ENCODE measurements at places on chromosomes 7 and 10. TPM values are rescaled to one million over a fixed set of nuclear protein-coding genes. Genes with fewer than 3 reads are reported as not detected.
A peak's percentile ranks its signal among the peaks of the same experiment; 100 is the strongest.

GRCh38 chr10:78605800-78606350 is 462.9 kb upstream of the ZMIZ1 start:
- DNase-seq = peak; percentile 18

- no peak for DNase-seq
Observed at GRCh38 chr7:44045226-44046014, 918 bp downstream of the DBNL start.

DNA sequence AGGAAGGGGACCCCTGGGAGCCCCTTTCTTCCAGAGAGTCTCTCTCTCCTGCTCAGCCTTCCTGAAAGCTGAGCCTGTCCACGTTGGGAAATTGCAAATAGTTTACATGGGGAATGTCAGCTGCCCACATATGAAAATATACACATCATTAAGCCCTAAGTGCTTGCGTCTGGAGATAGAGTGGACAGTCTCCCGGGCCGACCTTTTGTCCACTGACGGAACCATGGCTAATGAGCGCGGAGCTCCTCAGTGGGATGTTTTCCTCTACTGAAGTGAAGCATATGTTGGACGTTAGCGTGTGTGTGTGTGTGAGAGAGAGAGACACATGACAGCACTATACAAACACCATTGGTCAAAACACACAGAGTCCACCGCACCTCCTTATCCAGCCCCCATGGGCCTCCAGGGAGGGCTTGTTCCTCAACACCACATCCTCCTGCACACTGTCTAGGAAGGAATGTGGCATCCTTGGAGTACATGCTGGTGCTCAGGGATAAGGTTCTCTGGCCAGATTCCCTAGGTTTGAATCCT is 128.4 kb downstream of the RGS10 start:
- DNase-seq = no peak

GRCh38 chr7:112938863-112939573 is 147.6 kb downstream of the GPR85 start:
- no peak for DNase-seq

DNA sequence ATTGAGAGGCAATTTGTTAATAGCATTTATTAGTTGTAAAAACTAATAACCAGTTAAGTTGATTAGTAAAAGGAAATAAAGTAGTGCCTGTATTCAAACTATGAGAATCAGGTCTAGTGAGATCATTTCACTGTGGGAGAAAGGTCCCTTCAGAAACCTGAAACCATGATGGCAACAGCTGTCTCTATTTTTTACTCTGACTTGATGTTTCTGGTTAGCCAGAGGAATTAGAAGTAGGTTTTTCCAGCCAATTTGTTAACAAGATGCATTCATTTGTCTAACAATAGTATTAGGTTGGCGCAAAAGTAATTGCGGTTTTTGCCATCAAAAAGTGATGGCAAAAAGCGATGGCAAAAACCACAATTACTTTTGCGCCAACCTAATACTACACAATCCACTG is 272.2 kb upstream of the YAE1 start:
- no peak for DNase-seq

DNA sequence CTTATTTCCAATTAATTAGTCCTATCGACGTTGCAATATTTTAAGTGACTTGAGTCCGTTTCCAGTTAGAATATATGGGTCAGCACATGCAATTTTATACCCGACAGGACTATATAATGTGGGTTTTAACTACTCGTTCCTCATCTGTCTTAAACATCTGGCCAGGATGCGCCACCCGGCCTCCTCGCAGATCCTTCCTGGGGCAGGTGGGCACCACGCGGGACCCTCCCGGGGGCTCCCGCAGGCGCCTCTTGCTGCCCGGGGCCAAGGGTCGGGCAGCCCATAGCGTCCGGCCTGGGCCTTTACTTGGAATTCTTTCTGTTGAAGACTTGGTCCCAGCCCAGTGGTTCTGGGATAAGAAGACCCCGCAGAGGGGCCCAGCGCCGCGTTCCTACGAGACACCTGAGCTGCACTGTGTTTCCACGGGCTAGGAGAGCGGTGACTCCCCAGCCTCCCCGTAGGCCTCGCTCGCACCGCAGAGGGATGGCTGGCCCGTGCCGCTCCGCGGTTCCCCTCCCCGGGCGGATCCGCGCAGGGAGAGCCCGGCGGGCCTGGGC is 10.1 kb upstream of the MNX1 start:
- DNase-seq = no peak

GRCh38 chr10:63318491-63318890 is 147.3 kb downstream of the JMJD1C start:
- no peak for DNase-seq

DNA sequence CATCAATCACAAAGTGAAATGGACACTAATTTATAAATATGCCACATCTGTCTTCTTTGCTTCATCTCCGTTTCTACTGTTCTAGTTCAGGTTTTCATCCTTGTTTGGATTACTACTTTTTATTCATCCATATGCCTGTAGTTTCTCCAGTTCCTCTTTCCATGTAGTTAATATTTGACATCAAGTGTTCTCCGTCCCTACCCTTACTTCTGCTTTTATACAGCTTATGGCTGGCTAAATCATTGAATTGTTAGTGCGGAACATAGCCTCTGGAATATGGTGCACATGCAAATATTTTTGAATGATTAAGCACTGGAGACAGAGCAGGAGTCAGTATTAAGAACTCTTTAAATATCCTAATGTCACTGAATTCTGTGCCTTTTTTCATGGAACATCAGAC is 230.0 kb upstream of the PPP1R3A start:
- DNase-seq = no peak

DNA sequence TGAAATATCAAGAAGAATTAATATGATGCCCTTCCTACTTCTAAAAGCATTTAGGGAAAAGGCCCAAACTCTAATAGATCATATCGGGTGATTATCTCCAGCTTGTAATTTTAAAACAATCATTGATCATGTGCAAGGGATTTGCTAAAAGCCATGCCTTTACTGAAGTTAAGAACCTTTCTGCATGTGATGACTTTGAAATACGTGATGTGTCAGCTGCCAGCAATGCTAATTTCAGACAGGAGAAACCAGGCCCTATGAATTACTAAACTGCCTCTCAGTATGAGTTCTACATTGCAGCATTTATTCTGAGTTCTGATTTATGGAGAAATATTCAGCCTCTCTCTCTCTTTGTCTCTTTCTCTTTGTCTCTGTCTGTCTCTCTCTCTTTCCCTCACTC is 203.6 kb upstream of the AKR1E2 start:
- no peak for DNase-seq

GRCh38 chr7:137343281-137343841 is at the start of gene PTN:
Gene PTN, minus strand, starts transcription at chr7:137343733. Its CDS starts 88,760 bp downstream, at chr7:137254973.
- DNase-seq = no peak

GRCh38 chr10:79269969-79270368 is 77.3 kb upstream of the PPIF start:
- no peak for DNase-seq

DNA sequence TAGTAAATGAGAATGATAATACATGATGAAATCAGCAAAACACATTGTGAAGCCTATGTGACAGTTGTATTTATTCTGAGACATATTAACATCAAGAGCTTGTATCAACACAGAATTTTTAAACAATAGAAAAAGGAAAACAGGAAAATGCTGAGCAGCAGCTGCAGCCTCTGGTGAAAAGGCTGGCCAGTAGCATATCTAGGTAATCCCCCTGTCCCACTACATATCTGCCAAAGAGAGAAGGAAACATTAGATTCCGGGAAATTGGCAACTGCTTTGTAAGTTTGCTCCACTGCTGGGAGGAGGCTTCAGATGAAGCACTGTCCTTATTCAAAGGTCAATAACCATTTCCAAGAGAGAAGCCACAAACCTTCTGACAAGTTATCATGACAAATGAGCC is 89.4 kb downstream of the RALA start:
- DNase-seq = peak; percentile 87

GRCh38 chr10:110411047-110411410 is 86.7 kb upstream of the DUSP5 start:
- peak; percentile 38 for DNase-seq

DNA sequence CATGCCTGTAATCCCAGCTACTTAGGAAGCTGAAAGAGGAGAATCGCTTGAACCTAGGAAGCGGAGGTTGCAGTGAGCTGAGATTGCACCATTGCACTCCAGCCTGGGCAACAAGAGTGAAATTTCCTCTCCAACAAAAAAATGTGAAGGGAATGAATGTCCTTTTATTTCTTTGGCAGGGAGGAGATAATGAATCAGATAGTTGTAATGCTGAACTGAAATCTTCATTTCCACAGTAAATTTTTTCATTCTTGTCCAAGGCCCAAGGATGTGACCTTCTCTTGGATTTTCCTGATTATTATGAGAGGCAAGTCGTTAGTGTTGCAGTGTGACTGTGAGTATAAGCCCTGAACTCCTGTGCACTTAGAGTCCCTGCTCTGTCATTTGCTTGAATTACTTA is 13.6 kb downstream of the STAMBPL1 start:
- DNase-seq = no peak

- no peak for DNase-seq
Observed at GRCh38 chr7:139776486-139777132, 1.2 kb downstream of the HIPK2 start.

- no peak for DNase-seq
Observed at GRCh38 chr10:17790651-17791050, 18.5 kb upstream of the MRC1 start.

- DNase-seq = no peak
Observed at GRCh38 chr10:84903320-84903719, 574.9 kb downstream of the CCSER2 start.

- DNase-seq = no peak
Observed at GRCh38 chr7:150476819-150477631, 26.6 kb downstream of the GIMAP8 start.

DNA sequence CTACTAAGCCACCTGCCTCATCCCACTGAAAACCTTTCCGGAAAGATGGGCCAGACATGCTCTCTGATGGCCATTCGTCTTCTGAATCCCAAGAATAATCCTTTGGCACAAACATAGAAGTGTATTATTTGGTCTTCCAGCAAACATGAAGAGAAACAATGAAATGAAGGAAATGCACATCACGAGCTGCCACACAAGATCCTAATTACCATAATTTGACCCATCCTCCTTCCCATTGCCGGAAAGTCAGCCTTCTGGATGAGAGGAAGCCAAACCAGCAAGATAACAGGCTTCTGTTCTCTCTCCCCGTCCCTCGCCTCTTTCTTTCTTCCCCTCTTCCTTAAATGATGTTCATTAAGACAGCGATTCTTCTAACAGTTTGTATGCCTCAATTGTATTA is 218.9 kb upstream of the KMT2E start:
- no peak for DNase-seq

DNA sequence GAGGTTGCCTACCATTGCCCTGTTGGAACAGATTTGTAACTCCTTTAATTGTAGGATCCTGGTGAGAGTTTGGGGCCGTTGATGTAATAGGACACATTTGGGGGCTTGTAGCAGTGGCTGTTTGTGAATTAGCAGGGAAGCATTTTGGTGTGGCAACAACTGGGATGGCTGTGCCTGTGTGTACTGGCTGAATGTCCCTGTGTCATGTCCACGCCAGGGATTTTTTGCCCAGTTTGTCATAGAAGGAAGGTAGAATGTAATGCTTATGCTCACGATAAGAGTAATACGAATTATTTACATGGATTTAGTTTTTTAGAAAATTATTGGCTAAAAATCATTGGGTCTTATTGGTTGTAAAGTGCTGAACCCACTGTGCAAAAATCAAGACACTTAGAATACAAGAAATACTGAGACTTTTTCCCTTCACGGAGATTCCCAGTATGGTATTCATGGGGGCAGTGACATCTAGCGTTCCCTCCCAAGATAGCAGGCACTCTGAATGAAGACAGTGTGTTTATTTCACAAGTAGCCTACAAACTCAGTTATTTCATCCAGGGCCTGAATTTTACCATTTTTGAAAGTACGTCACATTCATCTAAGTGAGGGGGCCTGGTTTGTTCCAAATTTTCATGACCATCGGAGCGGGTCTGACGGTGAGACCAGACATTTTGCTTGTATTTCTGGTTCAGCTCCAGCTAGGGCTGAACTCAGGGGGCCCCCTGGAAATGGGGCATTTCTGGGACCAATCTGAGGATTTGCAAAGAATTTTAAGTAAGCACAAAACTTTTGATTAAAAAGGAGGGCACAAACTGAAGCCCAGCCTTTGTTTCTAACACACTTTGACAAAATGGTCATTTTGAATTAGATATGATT is 74.7 kb downstream of the CACNB2 start:
- peak; percentile 50 for DNase-seq

DNA sequence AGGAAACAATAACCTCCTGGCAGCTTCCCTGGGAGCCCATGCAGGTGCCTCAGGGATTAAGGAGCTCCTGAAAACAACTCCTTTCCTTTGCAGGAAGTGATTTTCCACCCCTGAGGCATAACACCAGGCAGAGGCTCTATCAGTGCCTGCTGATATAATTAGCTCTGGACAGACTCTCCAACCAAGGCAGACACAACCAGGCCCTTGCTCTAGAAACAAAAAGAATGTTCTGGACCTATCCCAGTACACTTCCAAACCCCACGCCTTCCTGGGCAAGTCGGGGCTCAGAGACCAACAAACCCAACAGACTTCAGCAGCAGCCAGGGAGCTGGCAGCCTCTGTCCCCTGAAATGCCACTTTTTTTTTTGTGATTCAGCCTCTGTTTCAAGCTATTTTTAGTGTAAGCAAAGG is 247.1 kb downstream of the KCNMA1 start:
- no peak for DNase-seq

- DNase-seq = no peak
Observed at GRCh38 chr7:121262221-121262620, 66.6 kb upstream of the WNT16 start.

- no peak for DNase-seq
Observed at GRCh38 chr10:85151506-85151905, 823.1 kb downstream of the CCSER2 start.

GRCh38 chr7:39608278-39608677 is 15.1 kb upstream of the RALA start:
- no peak for DNase-seq

- peak; percentile 43 for DNase-seq
Observed at GRCh38 chr10:77944519-77944918, 18.0 kb upstream of the DLG5 start.

Gene PTF1A
- not detected for total RNA-seq

Gene MYH16
- total RNA-seq = 0.13 TPM

Gene HTRA1
- total RNA-seq = 60.7 TPM

Gene AKR1C8
- not detected for total RNA-seq

Gene THNSL1
- 2.8 TPM for total RNA-seq

Gene CALML3
- not detected for total RNA-seq

Gene PKD1L1
- total RNA-seq = 1.6 TPM

Gene CFAP70
- 0.13 TPM for total RNA-seq

Gene CD36
- 151 TPM for total RNA-seq

Gene GOLGA7B
- 0.13 TPM for total RNA-seq

Gene AMZ1
- not detected for total RNA-seq

Gene SEC61A2
- 3.5 TPM for total RNA-seq

Gene NUDT5
- total RNA-seq = 43.6 TPM

Gene TFR2
- 0.26 TPM for total RNA-seq

Gene FXYD4
- not detected for total RNA-seq

Gene EIF5AL1
- 0.25 TPM for total RNA-seq

Gene ASL
- total RNA-seq = 60.7 TPM

Gene PLAC9
- 3.7 TPM for total RNA-seq

Gene TAS2R5
- total RNA-seq = 0.26 TPM

Gene MYPN
- total RNA-seq = not detected

All from dermis microvascular lymphatic vessel endothelial cell (primary cell).